B cell (primary cell): ENCODE measurements at places on chromosomes 7 and 10. TPM values are rescaled to one million over a fixed set of nuclear protein-coding genes. Genes with fewer than 3 reads are reported as not detected.

The EPO gene
- total RNA-seq, result not detected in 2 replicates

The MCM10 gene
- total RNA-seq, result 0.15 and 0.42 TPM in 2 replicates

The NPC1L1 gene
- total RNA-seq, result not detected in 2 replicates

The C10orf67 gene
- total RNA-seq, result not detected in 2 replicates

The ADARB2 gene
- 0.85 and 0.96 TPM in 2 replicates for total RNA-seq

The PTN gene
- total RNA-seq, result not detected in 2 replicates

The LGI1 gene
- total RNA-seq, result not detected in 2 replicates

The OR9A2 gene
- total RNA-seq, result not detected in 2 replicates

The GIMAP1 gene
- 0.30 and 0.44 TPM in 2 replicates for total RNA-seq

GRCh38 chr10:75803816-75804552 is 372.6 kb downstream of the LRMDA start:
- no peak for DNase-seq
- H3K36me3 ChIP-seq, result no peaks in the 10 kb centered on the region
- H3K4me3 ChIP-seq, result no peak overlapping the region
- no peaks in the 10 kb centered on the region for H3K4me1 ChIP-seq
- no peak overlapping the region for H3K27ac ChIP-seq
- no peaks in the 10 kb centered on the region for H3K27me3 ChIP-seq

GRCh38 chr10:7689591-7689990 is 13.5 kb upstream of the ITIH2 start:
- H3K27me3 ChIP-seq, result no peaks in the 10 kb centered on the region
- no peak overlapping the region for H3K27ac ChIP-seq
- no peaks in the 10 kb centered on the region for H3K36me3 ChIP-seq
- H3K4me3 ChIP-seq, result no peak overlapping the region
- no peaks in the 10 kb centered on the region for H3K4me1 ChIP-seq

DNA sequence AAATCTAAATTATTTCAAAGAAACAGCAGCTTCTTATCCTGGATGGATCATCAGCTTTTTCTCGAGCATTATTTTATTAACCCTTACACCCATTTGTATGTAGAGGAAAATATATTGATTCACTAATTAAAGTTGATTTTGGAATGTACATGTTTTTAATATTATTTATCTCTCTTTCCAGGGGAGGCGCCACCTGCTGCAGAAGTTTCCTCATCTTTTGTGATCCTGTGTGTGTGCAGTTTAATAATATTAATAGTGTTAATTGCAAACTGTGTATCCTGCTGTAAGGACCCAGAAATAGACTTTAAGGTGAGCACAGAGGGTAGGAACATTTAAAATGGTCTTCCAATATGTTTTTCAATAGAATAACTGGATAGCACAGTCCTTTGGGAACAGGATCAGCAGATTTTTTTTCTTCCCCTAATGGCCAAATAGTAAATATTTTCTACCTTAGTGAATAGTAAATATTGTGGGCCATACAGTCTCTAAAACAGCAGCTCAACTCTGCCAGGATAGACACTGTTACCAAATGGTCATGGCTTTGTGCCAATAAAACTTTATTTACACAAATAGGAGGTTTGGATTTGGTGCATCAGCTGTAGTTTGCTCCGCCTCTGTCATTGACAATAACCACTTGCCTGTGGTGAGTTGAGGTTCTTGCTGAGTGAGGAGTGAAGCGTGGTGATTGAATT is 30.6 kb downstream of the LMTK2 start:
- no peak for DNase-seq
- no peaks in the 10 kb centered on the region for H3K36me3 ChIP-seq
- no peaks in the 10 kb centered on the region for H3K27me3 ChIP-seq
- H3K4me3 ChIP-seq, result no peak overlapping the region
- no peak overlapping the region for H3K27ac ChIP-seq
- peaks cover 72% of the 10 kb centered on the region for H3K4me1 ChIP-seq

DNA sequence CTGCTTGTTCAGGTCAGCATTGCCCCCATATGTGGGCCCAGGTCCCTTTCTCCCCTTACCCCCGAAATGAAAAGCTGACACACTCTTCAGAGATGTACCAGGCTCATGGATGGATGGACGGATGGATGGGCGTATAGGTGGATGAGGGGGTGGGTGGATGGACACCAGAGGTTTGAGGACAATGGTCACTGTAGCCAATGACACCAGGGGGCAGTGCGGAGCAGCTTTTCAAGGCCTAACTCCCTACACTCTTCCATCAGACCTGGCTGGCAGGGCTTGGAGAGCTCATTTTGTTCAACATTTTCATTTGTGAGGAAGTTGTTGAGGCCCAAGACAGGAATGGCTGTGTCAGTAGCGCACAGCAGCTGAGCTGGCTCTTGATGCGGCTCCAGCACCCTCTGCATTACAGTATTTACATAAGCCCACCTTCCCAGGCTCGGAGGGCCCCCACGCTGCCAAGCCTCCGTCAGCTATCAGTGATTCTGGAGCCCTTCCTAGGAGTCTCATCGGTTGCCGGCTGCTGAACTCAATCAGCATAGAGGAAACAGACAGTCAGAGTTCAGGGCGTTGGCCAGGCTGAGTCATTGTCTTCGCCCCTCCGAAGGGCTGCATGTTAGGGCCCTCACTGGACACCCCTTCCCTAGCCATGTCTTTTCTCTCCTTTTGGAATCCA is 11.6 kb upstream of the FFAR4 start:
- H3K27ac ChIP-seq, result no peak overlapping the region
- peak; percentile 53 for DNase-seq
- H3K27me3 ChIP-seq, result no peaks in the 10 kb centered on the region
- H3K36me3 ChIP-seq, result no peaks in the 10 kb centered on the region

GRCh38 chr10:26225322-26225721 is 8.7 kb downstream of the GAD2 start:
- no peaks in the 10 kb centered on the region for H3K27me3 ChIP-seq
- H3K36me3 ChIP-seq, result no peaks in the 10 kb centered on the region
- no peak overlapping the region for H3K4me3 ChIP-seq
- no peak for DNase-seq

GRCh38 chr10:78205457-78206016 is 171.9 kb downstream of the RPS24 start:
- no peaks in the 10 kb centered on the region for H3K36me3 ChIP-seq
- H3K27me3 ChIP-seq, result no peaks in the 10 kb centered on the region
- H3K4me3 ChIP-seq, result no peak overlapping the region
- DNase-seq, result no peak
- H3K4me1 ChIP-seq, result no peaks in the 10 kb centered on the region

- no peaks in the 10 kb centered on the region for H3K36me3 ChIP-seq
- H3K4me3 ChIP-seq, result no peak overlapping the region
- peaks cover 6% of the 10 kb centered on the region for H3K4me1 ChIP-seq
- DNase-seq, result no peak
Measured at GRCh38 chr10:77036993-77037734, 600.4 kb downstream of the KCNMA1 start.

DNA sequence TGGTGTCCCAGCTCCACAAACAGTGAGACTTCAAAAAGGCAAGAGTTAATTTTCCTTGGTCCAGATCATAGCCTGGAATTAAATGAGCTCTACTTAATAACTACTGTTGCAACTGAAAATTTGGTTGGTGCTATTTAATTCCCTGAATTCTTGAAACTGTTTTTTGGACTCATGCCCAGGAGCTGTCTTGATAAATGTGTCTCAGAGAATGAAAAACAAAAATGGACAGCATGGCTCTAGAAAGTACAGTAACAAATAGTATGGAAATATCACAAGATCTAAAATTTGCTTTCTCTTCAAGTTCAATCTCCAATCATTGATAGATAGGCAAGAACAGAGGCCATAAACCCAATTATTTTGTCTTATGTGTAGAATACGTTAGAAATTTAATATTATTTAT is 42.5 kb downstream of the CCDC71L start:
- H3K36me3 ChIP-seq, result no peaks in the 10 kb centered on the region
- H3K27me3 ChIP-seq, result no peaks in the 10 kb centered on the region
- DNase-seq, result no peak
- no peaks in the 10 kb centered on the region for H3K4me1 ChIP-seq
- no peak overlapping the region for H3K4me3 ChIP-seq

GRCh38 chr7:159141167-159141566 is 3.5 kb downstream of the VIPR2 start:
- no peak for DNase-seq
- H3K4me1 ChIP-seq, result peaks cover 9% of the 10 kb centered on the region
- H3K27me3 ChIP-seq, result no peaks in the 10 kb centered on the region
- no peak overlapping the region for H3K27ac ChIP-seq
- H3K4me3 ChIP-seq, result no peak overlapping the region

DNA sequence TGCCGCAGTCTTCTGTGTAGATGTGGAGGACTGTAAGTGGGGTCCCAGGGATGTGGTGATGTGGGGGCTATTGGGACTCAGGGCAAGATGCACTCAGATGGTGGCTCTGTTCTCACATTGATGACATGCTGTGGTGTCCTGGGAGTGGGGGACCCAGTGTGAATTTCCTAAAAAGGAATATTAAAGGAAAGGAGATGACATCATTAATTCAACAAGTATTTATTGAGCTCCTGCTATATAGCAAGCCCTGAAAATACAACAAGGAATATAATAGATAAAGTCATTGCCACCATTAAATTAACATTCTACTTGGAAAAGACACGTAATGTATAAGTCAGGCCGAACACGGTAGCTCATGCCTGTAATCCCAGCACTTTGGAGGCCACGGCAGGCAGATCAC is 61.9 kb upstream of the MNX1 start:
- H3K4me1 ChIP-seq, result no peaks in the 10 kb centered on the region
- DNase-seq, result no peak
- no peak overlapping the region for H3K27ac ChIP-seq
- H3K4me3 ChIP-seq, result no peak overlapping the region
- peaks cover 3% of the 10 kb centered on the region for H3K27me3 ChIP-seq
- H3K36me3 ChIP-seq, result no peaks in the 10 kb centered on the region

- H3K4me3 ChIP-seq, result no peak overlapping the region
- H3K4me1 ChIP-seq, result peaks cover 4% of the 10 kb centered on the region
- no peak overlapping the region for H3K27ac ChIP-seq
- DNase-seq, result no peak
- no peaks in the 10 kb centered on the region for H3K36me3 ChIP-seq
Measured at GRCh38 chr10:17586821-17587234, 30.3 kb downstream of the HACD1 start.

GRCh38 chr10:46555366-46555712 is 1.1 kb downstream of the GPRIN2 start:
- no peak overlapping the region for H3K4me3 ChIP-seq
- H3K27ac ChIP-seq, result no peak overlapping the region
- peaks cover 9% of the 10 kb centered on the region for H3K4me1 ChIP-seq
- H3K27me3 ChIP-seq, result peaks cover 41% of the 10 kb centered on the region
- DNase-seq, result no peak

DNA sequence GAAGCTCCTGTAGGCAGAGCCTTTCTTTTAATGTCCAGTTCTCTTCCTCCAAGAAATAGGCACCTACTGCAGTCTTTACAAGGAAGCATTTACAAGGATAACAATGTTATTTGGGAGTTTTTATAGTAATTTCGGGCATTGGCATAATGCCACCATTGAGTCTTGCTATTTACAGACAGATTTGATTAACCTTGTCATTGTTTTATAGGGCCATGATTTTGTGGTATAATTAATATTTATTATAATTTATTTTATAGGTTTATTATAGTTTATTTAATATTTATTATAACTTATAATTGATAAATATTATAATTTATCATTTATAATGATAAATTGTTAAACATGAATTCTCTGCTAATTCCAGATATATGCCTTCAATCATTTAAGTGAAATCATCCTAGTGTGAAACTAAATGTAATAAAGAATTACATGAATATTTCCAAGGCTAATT is 573 bp upstream of the POT1 start:
- H3K27ac ChIP-seq, result peak overlapping the region; percentile 87
- DNase-seq, result no peak
- H3K36me3 ChIP-seq, result no peaks in the 10 kb centered on the region
- no peaks in the 10 kb centered on the region for H3K27me3 ChIP-seq
- peak overlapping the region; percentile 71 for H3K4me3 ChIP-seq
